NCI-H1930 (cell line): ENCODE measurements at places on chromosomes 1 and 21.

- no peak for DNase-seq
Measured at GRCh38 chr1:90413519-90413918, 303.6 kb downstream of the BARHL2 start.

DNA sequence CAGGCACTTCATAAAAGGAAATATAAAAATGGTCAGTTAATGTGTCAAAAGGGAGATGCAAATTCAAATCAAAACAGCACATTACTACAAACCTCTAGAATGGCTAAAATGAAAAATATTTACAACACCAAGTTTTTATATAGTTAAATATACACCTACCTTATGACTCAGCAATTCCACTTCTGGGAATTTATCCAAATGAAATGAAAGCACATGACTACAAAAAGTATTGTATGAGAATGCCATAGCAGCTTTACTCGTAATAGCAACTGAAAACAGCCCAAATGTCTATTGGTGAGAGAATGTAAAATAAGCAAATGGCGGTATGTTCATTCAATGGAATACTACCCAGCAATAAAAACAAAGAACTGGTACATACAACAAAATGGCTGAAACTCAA is 175.8 kb upstream of the SPAG17 start:
- no peak for DNase-seq

DNA sequence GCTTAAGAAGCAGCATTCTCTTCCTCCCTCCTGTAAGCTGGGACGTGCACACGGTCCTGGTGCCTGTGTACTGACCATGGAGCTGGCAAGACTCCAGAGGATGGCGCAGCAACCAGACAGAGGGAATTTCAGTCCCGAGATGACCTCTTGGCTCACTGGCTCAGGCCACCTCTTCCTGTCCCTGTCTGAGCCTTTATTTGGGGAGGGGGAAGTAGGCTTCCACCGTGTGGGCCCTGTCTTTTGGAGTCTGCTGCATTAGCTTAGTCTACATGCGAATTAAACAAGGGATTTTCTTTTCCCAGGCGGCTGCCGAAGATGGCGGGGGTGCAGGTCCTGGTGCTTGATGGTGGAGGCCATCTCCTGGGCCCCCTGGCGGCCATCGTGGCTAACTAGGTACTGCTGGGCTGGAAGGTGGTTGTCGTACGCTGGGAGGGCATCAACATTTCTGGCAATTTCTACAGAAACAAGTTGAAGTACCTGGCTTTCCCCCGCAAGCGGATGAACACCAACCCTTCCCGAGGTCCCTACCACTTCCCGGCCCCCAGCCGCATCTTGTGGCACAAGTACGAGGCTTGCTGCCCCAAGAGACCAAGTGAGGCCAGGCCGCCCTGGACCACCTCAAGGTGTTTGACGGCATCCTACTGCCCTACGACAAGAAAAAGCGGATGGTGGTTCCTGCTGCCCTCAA is 10.2 kb downstream of the IL24 start:
- DNase-seq = peak; percentile 6

GRCh38 chr1:207999274-207999915 is 88.5 kb upstream of the CD34 start:
- DNase-seq = no peak

DNA sequence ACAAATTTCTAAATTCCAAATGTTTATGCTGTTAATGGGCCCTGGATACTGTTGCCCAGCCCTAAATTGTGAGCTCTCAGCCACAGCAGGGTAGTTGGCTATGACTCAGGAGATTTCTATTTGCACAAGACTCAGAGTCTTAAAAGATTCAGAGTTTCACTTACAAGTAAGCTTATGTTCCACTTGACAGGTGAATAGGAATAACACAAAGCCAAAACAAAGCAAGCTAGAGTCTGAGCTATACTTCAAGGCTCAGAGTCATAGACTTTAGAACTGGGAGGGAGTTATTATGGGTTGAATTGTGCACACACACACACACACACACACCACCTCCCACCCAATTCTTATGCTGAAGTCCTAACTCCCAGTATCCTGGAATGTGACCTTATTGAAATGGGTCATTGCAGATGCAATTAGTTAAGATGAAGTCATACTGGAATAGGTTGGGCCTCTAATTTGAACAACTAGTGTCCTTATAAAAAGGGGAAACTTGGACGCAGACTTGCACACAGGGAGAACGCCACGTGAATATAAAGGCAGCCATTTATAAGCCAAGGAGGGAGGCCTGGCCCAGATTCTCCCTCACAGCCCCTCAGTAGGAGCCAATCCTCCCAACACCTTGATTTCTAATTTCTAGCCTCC is 30.2 kb downstream of the PRDX6 start:
- DNase-seq = no peak

GRCh38 chr1:157450106-157450505 is 102.2 kb downstream of the FCRL5 start:
- DNase-seq = no peak
